ENCODE measurements at places on chromosomes 11 and 22.

DNA sequence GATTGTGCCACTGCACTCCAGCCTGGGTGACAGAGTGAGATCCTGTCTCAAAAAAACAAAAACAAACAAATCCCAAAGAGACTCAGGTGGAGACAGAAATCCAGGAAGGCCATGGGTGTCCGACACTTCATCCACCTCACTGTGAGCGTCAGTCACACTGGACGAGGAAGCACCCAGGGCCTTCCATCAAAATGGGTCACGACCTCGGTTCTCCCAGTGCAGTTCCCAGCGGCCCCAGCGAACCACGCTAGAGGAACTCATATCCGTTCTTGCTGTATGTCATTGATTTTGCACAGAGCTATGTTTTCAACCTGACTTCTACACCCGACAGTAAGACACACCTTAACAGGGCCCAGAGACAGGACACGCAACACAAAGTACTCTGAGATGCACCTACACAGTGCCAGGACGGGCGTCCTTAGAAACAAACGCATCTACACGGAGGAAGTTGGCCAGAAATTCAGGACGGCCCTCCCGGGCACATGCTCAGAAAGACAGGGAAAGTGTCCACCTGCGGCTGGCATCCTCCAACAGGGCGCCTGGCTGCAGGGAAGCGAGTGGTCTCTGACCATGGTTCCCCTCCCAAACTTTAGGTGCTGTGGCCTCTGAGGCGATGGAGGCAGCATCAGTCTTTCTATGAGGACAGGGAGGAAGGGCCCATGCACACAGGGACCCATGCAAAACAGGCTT is 410.5 kb downstream of the CTTN start:
- no peak for DNase-seq

DNA sequence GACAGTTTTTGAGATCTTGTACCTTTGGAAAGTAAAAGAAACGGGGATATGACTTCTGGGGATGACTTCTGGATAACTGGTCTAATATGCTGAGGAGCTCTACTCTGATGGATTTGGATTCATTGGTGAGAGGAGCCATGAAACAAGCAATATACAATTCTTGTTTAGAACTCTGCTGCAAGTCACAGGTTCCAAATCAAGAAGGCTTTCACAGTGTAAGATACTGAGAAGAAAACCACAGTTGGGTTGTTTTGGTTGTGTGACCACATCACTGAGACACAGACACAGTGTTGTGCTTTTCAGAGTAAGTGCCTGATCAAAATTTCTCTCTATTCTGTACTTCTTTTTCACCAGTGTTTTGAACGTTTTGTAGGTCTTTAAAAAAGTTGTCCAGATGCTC is 13.1 kb upstream of the UCP2 start:
- DNase-seq: no peak

GRCh38 chr11:63212742-63213141 is 30.7 kb downstream of the SLC22A25 start:
- DNase-seq: no peak

- DNase-seq: no peak
These were observed 4.6 kb upstream of the KCNJ5 start for GRCh38 chr11:128886406-128887124.

DNA sequence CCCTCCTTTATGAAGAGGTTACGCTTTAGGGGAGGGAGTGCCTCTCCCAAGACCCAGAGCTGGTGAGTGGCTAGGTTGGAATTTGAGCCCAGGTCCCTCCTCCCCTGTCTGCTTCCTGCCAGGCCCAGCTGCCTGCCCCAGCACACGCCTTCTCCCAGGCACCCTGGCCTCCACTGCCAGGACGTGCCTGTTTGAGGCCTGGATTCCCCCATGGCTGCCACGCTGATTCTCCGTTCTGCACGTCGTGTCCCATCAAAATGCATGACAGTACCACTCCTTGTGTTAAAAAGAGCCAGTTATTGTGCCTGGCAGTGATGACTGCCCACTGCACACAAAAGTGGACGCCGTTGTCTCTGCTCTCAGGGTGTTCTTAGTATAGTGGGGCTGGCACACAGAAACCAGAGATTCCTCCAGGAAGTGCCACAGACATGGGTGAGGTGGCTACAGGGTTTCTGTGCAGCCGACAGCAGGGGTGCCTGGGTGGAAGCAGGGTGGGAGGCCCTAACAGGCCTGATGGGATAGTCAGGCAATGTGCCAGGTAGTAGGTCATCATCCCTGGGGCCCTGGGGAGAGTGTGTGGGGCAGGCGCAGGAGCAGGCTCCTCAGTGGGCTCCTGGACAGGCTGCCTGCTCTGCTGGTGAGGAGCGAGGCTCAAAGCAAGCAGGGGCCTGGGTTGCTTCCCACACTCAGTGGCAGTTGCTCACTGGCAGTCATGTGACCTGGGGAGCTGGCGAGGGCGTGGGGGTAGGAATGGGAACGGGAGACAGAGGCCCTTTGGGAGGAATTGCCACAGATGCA is 24.2 kb downstream of the MED15 start:
- DNase-seq: no peak

GRCh38 chr22:25669253-25670069 is 72.5 kb upstream of the MYO18B start:
- no peak for DNase-seq

DNA sequence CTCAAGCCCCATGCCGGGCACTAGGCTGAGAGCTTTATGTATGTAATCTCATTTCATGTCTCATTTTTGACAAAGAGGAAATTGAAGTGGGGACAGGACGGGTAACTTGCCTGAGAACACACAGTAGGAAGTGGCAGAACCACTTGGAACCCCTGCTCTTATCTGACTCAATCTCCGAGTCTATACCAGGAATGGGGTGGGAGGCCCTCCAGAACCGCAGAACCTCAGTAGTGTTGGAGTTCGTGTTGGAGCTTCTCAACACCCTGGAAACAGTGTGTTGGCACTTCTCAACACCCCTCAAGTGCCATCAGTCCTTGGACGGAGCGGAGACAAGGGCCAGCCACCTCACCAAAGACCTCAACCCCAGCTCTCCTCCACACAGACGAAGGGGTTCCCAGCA is 38.8 kb upstream of the POLA2 start:
- DNase-seq: no peak

- DNase-seq: no peak
These were observed 41.0 kb upstream of the MS4A8 start for GRCh38 chr11:60658409-60658808.

DNA sequence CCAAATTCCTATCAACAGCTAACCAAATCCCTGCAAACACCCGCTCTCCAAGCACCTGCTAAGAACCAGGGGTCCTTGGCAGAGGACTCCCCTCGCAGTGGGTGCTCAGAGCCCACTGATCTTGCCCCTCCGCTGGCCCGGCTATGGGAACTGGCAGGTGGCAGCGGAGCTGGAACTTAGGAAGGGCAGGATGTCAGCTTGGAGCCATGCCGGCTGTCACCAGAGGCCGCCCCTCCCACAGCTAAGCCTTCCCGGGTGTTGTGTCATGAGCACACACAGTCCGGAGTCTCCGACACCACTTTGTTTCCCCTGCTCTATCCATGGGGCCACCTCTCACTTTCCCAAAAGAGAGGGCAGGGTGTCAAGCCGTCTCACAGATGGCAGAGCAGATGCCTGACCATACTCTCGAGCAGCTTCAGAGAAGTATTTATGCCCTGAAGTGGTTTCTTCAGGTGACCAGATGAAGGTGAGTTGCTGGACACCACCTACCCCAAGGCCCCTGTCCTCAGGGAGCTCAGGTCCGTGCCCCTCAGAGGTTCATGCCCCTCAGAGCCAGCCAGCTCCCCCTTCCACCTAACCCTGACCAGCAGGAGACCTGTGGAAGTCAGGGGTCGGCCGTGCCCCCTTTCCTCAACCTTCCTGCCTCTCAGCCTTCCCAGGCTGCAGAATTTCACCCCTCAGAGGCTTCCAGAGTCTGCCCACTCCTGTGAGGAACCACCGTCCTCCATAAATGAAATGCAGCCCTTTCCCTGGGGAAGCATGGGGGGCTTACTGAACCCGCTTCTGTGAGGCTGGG is 545.7 kb upstream of the B3GAT1 start:
- DNase-seq: no peak

DNA sequence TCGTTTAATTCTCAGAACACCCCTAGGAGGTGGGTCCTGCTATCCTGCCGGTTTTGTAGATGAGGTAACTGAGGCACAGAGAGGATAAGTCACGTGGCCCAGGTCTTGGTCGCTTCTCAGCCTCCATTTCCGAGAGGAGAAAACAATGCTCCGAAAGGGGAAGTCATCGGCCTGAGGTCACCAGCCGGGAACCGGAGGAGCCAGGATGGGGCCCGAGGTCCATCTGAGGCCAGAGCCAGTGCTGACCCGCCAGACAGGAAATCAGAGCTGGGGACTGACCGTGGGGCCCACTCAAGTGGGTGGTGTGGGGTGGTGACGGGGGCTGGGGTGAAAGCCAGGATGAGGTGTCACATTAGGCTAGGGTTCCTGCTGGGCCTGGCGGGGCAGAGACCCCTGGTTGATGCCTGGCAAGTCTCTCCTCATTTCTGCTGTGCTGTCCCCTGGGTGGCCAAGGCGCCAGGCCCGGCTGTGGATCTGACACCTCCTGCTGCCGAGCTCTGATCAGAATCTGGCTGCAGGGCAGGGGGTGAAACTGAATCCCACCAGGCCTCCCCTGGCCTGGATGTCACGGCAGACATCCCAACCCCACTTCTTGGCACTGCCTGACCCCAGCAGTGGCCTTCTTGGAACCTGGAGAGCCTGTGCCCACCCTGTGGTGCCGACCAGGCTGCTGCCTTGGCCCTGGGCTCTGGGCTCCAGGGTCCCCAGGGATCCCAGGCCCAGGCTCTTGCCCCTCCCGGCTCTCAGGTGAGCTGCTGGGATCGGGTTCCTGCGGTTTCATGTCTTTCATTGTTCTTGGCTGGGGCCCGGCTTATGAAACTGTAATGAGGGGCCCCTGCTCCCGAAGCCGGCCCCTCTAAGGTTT is 12.0 kb downstream of the TRIOBP start:
- no peak for DNase-seq

- DNase-seq: no peak
These were observed 28.7 kb downstream of the ZNRF3 start for GRCh38 chr22:28911777-28912669.

DNA sequence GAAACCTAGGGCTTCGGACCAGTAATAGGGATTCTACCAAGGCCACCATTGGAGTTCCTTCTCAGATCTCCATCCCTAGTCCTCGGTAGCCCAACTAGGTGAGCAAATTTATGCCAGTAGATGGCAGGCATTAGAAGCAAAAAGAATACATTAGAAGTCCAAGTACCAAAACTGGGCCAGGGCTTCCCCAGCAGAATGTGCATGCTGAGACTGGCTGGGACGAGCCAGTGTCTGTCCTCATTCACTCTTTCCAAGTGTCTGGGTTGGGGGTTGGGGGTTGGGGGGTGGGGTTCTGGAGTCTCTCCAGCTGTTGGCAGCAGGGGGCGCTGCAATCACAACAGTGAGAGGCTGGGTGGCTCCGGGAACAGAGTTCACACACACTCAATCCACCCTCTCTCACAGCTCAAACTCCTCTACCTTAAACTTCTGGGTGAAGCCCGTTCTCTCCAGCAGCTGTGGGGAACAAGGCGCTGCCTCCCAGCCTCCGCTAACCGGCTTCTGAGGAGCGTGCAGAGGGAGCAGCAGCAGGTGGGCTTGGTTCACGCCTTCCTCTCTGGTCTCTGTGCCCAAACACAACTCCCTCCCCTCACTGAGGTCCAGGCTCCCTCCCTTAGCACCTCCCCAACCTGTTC is 57.5 kb downstream of the BTG4 start:
- peak; percentile 32 for DNase-seq

DNA sequence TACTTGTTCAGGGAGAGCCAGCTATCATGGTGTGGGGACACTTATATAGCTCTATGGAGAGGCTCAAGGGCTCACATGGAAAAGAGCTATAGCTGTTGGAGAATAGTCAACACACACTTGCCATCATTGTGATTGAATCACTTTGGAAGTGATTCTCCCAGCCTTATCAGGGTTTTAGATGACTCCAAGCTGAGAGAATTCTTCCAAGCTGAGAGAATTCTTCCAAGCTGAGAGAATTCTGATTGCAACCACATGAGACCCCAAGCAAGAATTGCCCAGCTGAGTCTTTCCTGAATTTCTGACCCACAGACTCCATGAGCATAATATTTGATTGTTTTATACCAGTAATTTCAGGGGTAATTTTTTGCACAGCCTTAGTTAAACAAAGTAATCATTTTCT is 1318.3 kb upstream of the RAG2 start:
- no peak for DNase-seq

DNA sequence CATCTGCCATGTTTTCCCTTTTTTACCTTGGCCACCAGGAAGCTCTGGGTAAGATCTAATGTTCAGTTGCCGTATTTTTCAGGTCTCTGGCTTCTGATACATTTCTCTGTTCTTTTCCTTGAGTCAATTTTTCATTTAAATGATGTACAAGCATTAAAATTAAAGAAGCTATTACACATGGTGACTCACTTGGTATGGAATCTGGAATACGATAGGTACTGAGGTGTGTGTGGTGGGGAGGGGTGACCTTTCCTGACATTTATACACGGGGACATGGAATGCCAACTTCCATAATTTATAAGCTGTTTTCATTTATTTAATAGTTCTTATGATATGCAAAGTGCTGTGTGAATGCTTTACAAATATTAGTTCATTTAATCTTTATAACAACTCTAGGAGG is 47.8 kb upstream of the ALX4 start:
- no peak for DNase-seq

GRCh38 chr22:42324566-42324965 is 54.1 kb upstream of the TCF20 start:
- DNase-seq: no peak

GRCh38 chr11:71934213-71934612 is 5.4 kb downstream of the RNF121 start:
- no peak for DNase-seq

- DNase-seq: no peak
These were observed 3.3 kb downstream of the C2CD2L start for GRCh38 chr11:119110439-119110838.

GRCh38 chr11:120565466-120566155 is 54.1 kb downstream of the GRIK4 start:
- no peak for DNase-seq

DNA sequence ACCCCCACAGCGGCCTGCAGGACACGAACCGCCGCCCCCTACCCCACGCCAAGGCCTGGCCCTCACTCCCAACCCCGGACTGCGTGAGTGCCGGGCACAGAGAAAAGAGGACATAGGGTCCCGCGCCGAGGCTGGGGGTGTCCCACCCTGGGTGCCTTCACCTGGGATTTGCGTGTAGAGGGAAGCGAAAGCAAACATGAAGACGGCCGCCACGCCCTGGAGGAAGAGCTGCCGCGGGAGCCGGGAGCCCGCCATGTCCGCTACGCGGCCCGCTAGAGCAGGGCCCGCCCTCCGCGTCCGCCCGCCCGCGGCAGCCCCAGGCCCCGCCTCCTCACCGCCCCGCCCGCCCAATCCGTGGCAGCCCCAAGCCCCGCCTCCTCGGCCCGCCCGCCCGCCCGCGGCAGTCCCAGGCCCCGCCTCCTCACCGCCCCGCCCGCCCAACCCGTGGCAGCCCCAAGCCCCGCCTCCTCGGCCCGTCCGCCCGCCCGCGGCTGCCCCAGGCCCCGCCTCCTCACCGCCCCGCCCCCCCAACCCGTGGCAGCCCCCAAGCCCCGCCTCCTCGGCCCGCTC is at the start of gene LMF2:
TSS of gene LMF2 (minus strand) at position 282 of the 570 bp plus-strand sequence. CDS start at position 255, 27 bp downstream.
- DNase-seq: peak; percentile 86

All from stimulated activated CD8-positive, alpha-beta memory T cell treated with anti-CD3 and anti-CD28 coated beads, Interleukin-15, amount 100 ng/mL, for 24 hours (primary cell).